ENCODE measurements at places on chromosomes 6 and 20.

DNA sequence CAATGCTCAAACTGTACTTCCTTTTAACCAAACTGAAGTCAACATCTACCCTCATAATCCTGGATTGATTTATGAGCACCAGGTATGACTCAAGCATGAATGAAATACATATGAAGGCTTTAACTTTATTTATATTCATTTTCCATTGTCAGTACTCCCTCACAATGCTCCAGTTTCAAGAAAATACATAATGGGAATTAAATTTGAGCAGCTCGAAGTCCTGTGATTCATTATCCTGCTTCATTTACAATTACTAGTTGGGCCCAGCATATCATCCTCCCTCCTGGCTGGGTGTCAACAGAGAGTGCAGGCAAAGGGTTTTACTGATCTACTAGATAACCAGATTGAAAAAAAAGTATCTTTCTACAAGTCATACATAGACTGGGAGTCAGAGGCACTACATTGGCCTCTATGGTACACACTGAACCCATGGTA, 10.1 kb downstream of the SAMHD1 start:
- no peak for DNase-seq

DNA sequence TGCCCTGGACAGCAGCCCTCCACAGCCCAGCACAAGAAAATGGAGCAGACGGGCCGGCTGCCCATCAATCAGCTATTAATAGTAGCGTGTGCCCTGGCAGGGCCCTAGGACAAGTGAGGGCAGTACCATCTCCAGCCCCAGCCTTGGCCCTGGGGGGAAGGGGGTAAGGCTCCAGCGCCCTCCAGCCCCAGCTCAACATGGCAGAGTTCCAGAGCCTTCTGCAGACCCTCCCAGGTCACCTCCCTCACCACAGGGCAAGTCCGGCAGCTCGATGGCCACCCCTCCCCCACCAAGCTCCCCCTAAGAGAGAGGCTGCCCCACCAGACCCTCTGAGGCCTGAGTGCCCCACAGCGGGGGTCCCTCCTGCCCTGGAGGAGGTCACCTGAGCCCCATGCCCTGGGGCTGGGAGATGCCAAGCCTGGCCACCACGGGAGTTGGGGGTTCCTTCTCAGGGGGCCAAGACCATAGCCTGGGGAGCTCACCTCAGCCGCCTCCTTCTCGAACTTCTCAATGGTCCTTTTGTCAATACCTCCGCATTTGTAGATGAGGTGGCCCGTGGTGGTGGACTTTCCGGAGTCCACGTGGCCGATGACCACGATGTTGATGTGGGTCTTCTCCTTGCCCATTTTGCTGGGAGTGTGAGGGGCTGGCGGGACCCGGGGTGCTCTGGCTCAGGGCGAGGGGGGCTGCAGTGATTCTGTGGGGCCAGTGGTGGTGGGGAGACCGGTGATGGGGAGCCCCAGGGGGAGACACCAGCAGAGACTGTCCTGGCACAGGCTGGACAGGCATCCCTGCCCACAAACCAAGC, 1.5 kb downstream of the EEF1A2 start:
- no peak for DNase-seq

GRCh38 chr6:159481897-159482296, 211.1 kb downstream of the SOD2 start:
- no peak for DNase-seq

DNA sequence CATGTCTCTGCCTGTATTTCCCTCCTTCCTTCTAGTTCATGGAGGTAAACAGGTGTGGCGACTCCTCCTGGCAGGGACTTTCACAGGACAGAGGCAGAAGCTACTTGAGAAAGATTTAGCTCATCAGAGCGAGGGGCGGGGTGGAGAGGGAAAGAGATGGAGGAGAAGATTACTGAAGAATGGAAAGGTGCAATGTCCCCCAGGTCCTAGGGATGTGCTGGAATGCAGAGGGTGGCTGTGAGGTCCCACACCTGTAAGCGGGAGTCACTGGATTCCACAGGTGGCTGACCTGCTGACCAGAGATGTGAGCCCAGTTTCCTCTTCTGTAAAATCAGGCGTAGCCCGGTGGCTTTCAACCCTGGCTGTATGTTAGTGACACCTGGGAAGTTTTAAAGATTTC, 199.2 kb upstream of the SULF2 start:
- DNase-seq: no peak

GRCh38 chr6:86715676-86716075, 221.7 kb upstream of the HTR1E start:
- no peak for DNase-seq

All from hepatic stellate cell (primary cell).